Thoracic aorta (tissue), 2 donors: ENCODE measurements at places on chromosomes 7 and 10.

GRCh38 chr10:117074621-117075020 lies 63.4 kb downstream of the VAX1 start:
- no peak for DNase-seq

DNA sequence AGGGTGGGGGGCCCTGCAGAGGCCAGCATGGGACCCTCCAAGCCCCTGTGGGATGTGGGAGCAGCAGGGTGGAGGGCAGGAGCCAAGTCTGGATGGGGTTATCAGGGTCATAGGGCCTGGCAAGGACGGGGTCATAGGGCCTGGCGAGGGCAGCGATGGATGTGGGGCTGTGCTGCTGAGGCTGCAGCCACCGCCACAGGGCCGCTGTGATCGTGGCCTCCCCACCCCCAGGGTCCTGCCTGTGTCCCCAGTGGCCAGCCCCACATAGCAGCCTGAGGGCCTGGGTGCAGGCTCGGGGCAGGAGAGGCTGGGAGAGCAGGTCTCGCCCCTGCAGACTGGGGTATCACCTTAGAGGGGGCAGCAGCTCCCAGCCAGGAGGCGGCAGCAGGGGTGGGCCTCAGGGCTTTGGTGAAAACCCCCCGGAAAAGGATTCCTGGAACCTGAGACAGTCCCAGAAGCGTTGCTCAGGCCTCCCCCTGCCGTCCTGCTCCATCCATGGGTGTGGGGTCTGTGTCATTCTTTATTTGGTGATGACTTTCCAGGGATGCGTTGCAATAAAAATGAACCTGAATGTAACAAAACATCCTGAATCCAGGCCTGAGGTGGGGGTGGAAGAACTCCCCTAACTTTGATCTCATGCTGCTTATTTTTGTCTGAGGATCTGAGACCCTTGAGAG lies 107.3 kb upstream of the SHH start:
- DNase-seq: no peak

DNA sequence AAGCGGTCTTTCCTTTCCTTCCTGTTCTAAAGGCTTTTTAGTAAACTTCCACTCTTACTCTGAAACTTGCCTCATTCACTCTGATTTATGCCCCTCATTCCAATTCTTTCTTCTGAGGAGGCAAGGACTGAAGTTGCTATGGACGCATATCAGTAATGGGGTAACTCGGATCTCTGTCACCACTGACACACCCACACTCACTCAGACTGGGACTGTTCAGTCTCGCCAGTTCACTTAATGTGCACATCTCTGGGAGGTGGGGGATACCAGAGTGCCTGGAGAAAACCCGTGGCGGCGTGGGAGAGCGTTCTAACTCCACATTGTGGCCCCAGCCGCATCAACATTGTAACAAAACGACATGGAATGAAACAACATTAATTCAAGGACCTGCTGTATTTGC lies 1139.3 kb upstream of the CELF2 start:
- DNase-seq: no peak

GRCh38 chr7:143735962-143736361 lies 21.5 kb downstream of the CTAGE6 start:
- no peak for DNase-seq

- no peak for DNase-seq
Observed at GRCh38 chr7:151454932-151455530, 15.1 kb upstream of the CRYGN start.

DNA sequence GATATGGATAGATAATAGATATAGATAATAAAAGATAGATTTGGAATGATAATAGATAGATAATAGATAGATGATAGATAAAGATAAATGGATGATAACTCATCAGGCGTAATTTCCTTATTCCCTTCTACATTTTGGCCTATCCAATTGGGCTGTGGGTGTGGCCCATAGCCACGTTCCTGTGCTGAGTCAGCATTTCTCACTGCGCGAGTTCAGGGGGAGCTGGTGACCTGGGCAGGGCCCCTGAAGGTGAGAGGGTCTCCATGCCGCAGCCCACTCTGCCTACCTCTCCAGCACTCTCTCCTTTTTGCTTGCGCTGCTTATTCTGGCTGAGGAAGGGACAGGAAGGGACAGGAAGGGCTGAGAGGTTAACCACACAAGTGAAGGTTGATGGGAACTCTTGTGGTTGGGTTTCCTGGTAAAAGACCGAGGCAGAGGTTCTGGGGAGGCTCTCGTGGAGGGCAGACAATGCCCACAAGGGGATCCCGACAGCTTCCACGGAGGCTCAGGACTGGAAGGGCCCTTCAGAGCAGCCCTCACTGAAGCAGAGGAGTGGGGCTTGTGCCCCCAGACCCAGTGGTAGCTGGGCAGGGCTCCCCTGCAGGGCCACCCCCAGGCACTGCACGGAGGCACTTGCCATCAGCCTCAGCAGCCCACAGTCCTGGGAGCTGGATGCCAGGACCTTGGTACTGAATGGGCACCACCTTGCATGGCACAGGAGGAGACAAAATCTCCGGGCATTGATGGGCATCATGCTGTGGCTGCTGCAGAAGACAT lies 247.3 kb upstream of the PITRM1 start:
- no peak for DNase-seq

DNA sequence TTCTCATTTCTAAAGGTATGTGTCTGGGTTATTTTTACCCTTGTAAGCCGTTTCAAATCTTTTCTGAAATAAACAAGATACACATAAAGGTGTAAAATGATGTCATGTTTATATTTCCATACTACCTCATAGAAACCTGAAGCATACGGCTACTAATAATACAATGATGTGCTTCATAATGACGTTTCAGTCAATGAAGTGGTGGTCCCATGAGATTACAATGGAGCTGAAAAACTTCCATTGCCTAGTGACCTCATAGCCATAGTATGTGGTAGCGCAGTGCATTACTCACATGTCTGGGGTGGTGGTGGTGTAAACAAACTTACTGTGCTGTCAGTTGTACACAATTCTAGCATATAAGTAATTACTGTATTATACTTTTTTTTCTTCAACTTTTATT lies 24.9 kb downstream of the EPDR1 start:
- DNase-seq: no peak

- no peak for DNase-seq
Observed at GRCh38 chr10:3756360-3756740, 28.7 kb downstream of the KLF6 start.

DNA sequence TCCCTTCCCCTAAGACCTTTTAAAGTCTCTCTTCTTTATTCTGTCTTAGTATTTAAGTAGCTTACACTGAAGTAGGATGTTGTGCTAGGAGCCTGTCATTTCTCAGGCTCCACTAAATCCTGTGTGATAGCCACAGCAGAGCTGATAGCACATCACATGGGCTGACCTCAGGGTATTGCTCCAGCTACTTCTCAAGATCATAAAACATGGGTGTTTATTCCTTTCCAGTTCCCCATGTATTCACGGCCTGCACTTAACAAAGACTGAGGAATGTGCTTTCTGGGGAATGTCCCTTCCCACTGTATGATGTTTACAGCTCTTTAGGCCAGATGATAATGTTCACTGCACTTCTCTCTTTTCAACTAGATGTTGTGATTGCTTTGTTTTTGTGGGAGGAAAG lies 1086.8 kb downstream of the KCNMA1 start:
- DNase-seq: no peak

GRCh38 chr7:12199363-12199762 lies 11.7 kb upstream of the TMEM106B start:
- no peak for DNase-seq

- DNase-seq: no peak
Observed at GRCh38 chr10:69677985-69678654, 48.1 kb downstream of the FAM241B start.

DNA sequence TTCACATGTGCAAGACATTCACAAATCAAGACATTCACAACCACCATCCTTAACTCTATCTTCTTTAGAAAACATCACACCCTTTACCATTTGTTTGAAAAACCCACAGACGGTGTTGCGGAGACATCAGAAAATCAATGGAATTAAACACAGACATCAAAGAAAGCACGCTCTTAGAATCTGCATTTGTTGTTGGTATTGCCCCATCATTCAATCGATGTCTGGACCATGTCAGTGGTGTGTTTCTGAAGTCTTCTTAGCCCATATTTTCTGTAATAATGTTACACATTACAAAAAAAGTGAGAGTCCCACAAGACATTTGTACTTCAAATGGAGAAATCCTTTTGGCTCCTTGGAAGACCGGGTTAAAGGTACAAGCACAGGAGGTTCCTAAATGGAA lies 173.9 kb upstream of the AOAH start:
- no peak for DNase-seq

GRCh38 chr7:155066417-155066950 lies 3.6 kb upstream of the HTR5A start:
- DNase-seq: no peak

GRCh38 chr7:121313793-121314676 lies 14.8 kb upstream of the WNT16 start:
- no peak for DNase-seq

DNA sequence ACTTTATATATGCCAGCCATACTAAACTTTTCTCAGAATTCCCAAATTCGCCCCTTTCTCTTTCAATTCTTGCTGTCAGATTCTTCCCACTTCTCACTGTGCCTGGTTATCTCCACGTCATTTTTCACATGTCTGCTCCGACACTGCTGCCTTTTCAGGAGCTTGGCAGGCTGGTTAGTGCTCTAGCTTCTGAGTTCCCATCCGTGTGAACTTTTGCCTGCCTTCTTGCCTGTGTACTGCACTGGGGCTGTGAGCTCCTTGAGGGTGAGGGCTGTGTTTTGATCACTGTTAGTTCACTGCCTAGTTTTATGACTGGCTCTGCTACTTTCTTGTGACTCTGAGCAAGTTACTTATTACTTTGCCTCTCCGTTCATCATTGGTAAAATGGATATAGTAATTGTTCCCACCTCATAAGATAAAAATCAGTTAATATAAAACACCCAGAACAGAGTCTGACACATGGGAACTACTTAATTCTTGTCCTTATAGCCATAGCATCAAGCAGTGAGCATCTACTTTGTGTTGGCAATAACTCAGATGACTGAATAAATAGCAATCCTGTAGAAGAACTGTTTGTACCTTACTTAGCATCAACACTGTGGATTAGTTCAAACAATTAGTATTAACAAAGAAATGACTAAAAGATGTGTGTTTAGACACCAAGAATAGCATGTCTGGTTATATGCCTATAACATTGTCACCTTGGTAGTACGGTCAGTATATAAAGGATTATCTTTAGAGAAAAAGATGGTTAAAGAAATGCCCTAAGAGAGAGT lies 5.5 kb downstream of the GSTO1 start:
- no peak for DNase-seq

DNA sequence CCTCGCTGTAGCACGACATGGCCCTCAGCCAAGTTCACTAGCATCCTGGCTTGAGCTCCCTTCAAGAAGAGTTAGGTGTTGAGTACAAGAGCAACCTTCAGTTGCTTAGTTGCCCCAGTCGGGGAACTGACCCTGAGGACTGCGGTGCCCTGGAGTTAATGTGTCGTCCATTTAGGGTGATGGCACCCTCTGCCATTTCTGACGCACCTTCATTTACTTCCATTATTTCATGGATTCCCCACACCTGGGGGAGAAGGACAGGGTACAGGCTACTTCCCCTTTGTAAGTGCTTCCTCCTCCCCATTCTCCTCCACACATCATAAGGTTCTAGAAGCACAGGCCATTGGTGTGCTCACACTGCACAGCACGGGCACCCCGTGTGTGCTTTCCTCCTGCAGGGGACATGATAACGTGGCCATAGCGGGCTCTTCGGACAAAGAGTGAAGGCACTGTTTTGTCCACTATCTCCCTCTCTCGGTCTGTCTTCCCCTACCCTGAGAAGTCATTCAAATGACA lies 1.8 kb downstream of the ALOX5 start:
- no peak for DNase-seq

GRCh38 chr7:101562531-101563197 lies 66.4 kb downstream of the MYL10 start:
- no peak for DNase-seq

GRCh38 chr7:157477550-157478212 lies 140.9 kb downstream of the DNAJB6 start:
- DNase-seq: no peak

- DNase-seq: no peak
Observed at GRCh38 chr7:100065452-100066186, 15.9 kb downstream of the ZNF3 start.

- DNase-seq: no peak
Observed at GRCh38 chr7:34838329-34838728, 180.3 kb downstream of the NPSR1 start.

DNA sequence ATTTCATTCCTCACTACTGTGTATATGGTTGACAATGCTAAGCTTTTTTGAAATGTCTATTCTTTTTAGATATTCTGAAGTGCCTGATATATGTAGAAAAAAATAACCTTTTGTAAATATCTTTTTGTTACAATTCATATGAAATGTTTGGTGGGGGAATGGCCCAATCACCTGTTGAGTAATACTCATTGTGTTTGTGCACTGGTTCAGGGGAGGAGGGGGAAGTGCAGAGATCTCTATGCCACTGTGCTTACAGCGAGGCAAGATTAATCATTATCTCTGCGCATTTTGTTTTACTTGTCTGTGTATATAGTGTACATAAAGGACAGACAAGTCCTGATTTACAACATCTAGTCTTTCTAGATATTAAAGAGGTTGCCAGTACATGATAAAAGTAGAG lies 25.2 kb downstream of the NUP42 start:
- no peak for DNase-seq

DNA sequence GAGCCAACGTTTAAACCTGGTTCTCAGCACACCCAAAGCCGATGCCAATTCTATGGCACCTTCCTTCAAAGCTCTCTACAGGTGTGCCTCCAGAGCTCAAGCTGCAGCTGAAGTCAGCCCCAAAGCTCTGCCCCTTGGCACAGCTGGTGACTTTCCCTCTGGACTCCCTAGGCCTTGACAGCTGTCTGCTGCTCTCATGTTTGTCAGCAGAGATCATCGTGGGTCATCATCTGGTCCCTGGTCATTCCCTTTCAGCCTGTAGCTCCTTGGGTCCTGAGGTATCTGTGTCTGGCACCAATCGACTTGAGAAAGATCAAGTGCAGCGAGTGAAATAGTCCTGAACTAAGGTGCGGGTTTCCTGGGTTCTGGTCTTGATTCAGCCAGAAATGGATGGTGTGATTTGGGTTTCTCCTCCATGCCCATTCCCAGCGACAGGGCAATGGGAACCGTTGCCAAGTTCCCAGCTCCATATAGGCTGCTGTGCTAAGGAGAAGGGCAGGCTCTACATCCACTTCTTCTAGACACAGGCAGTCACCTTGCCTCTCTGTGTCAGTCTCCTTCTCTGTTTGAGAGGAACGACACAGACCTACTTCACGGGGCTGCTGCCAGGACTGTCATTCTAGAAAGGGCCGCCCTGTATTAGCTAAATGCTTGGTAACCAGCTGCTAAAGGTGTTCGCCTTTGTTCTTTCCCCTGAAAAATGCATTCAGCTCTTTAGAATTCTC lies 3.6 kb downstream of the PKD1L1 start:
- no peak for DNase-seq

GRCh38 chr7:12653518-12653917 lies 33.9 kb upstream of the ARL4A start:
- DNase-seq: no peak

DNA sequence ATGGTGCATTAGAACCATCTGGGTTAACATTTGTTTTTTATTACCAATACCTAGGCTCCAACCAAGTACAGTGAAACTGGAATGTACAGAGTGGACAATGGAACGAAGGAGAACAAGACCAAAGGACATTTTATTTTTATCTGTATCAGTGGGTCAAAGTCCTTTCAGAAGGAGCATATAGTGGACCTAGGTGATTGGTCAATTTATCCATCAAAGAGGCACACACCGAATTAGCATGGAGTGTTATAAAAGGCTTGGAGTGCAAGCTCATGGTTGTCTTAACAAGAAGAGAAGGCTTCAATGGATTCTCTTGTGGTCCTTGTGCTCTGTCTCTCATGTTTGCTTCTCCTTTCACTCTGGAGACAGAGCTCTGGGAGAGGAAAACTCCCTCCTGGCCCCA lies at the start of gene CYP2C9:
TSS of gene CYP2C9 (plus strand) at position 276 of the 400 bp plus-strand sequence. CDS start at position 301, 25 bp downstream.
- no peak for DNase-seq
